T-cell (primary cell): ENCODE measurements at places on chromosomes 5 and 9.

DNA sequence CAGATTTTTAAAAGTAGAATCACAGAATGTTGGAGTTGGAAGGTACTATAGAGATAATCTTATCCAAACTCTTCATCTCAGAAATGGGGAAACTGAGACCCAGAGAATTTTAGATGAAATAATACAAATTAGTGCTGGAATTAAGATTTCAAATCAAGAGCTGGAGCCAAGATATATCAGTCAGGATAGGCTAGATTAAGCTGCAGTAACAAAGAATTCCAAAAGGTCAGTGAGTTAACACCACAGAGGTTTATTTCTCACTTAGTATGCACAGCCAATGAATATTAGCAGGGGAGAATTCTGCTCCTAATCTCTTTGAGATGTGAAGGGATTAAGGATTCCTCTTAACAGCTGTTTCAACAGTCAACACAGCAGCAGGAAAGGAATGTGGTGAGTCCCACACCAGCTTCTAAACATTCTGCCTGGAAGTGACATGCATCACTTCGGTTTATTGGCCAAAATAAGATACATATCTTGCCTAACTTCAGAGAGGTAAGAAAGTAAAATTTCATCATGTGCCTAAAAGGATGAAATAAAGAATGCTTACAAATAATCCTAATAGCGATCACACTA is 136.8 kb downstream of the FRMD3 start:
- DNase-seq = no peak

- DNase-seq = no peak
These were observed 69.9 kb downstream of the LRSAM1 start for GRCh38 chr9:127520941-127521918.

DNA sequence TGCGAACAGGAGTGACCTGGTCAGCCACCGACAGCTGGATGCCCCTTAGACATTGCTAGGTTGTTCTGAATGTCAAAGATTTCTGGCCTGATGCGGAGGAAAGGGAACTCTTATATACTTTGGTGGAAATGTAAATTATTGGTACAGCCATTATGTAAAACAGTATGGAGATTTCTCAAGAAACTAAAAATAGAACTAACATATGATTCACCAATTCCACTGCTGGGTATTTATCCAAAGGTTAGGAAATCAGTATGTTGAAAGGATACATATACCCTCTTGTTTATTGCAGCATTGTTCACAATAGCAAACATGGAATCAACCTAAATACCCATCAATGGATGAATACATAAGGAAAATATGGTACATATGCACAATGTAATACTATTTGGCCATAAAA is 31.8 kb downstream of the DMRT3 start:
- no peak for DNase-seq

DNA sequence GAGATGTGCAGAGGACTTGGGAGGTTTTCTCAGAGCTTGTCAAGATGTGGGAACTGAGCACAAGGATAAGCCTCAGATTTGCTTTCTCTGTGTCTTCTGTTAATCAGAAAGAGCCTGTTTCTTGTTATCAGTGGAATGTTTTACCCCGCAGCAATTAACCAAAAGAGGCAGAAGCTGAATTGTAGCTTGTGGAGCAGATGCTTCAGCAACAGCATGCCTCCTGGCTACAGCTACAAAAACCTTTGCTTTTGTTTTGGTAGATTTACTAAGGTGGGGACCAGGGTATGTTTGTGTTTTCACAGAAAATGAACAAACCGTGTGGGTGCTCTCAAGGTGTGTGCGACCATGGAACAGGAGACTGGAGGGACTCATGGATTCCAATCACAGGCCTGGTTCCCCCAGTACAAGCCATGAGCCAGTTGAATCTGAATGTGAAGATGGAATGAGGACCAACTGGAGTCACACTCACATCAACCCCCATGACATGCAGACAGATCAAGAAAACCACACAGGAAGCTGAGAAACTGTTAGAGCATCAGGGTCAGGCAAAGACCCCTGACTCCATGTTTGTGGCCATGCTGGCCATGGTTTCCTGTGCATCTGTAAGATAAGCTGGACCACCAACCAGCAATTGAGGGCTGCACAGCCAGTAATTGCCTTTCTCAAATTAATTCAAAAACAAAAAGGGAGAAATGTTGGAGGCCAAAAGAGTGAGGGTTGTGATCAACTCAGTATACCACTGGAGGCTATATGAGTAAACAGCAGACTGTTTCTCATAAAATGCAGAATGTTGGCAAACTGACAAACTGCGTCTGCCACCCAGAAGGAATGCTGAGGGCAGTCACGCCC is 6.9 kb downstream of the UGT3A2 start:
- no peak for DNase-seq

GRCh38 chr5:149779124-149779465 is 49.0 kb downstream of the PPARGC1B start:
- DNase-seq = no peak

DNA sequence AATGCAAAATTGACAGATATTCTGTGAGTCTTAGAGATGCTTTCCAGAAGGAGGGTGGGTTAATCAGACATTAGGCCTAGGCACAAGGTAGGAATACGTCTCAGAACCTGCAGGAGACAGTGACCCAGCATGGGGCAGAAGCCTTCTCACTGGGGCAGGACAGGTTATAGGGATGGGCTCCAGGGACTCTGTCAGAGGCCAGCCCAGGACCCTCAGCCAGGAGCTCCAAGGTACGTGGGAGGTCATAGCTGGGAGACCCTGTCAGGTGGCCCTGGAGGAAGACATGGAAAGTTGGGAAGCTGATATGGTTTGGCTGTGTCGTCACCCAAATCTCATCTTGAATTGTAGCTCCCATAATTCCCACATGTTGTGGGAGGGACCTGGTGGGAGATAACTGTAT is 450.4 kb downstream of the GADD45G start:
- no peak for DNase-seq

GRCh38 chr5:6873359-6873758 is 160.1 kb downstream of the TENT4A start:
- DNase-seq = no peak

DNA sequence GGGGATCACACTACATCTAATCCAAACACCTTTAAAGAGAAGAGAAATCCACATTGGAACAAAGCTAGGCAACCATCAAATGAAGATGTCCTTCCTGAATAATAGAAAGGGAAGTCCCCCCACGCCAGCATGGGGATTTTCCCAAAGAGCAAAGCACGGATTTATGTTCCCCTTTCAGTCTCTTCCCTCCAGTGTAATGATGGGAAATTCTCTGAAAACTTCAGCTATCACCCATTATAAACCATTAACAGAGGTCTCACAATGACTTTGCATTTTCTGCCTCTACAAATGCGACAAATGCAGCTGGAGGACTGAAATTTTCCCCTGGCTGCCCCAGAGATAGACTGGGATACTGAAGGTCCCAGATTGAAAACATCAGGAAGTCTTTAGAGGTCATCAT is 368.7 kb downstream of the EFNA5 start:
- DNase-seq = no peak

DNA sequence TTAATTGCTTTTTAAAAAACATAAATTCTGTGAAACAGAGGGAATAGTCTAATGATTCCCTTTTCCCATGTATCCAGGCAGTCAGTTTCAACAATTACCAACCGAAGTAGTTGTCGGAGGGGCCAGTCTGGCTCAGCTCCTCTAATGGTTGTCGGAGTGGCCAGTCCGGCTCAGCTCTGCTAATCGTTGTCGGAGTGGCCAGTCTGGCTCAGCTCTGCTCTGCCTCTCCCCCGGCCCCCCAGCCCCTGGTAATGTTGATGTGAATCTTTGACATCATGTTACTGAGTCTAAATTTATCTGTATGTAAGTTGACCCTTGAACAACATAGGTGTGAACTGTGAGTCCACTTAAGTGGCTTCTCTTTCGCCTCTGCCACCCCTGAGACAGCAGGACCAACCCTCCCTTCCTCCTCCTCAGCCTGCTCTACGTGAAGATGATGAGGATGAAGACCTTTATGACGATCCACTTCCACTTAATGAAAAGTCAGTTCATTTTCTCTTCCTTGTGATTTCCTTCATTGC is 9.4 kb downstream of the NDUFS6 start:
- no peak for DNase-seq

- DNase-seq = no peak
These were observed 131.5 kb downstream of the ERCC6L2 start for GRCh38 chr9:96006961-96007360.

GRCh38 chr9:105059252-105059651 is 131.3 kb upstream of the ABCA1 start:
- no peak for DNase-seq

GRCh38 chr9:16484744-16485143 is 385.7 kb downstream of the BNC2 start:
- no peak for DNase-seq

DNA sequence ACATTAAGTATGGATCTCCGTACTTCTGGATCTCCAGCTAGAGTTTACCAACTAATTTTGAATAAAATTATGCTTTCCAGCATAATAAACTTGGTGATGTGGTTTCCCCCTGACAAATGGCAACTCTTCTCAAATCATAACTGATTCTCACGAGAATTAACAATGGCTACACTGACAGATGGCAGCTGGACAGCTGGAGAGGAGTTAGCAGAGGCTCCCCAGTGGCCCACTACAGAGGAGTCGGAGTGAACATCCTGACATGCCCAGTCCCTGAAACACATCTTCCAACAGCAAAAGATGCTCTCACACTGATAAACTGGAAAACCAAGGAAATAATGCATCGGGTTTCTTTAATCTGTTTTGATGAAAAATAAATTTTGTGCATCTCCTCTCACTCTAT is 239.6 kb downstream of the MAN2A1 start:
- no peak for DNase-seq

DNA sequence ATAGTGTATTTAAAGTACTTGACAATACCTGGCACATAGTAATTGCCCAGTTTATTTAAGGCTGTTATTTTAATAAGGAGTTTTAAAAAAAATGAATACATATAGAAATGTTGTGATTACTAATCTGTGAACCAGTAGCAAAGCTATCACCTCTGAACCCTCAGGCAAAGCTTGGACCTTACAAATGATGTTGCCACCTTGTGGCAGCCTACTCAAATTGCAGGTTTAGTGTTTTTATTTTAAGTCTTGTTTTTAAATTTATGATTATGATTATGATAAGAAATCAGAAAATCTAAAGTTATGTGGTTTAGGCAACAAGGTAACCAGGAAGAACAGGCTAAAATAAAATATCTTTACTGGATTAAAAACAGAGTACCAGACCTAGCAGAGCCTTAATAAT is 35.8 kb downstream of the PPARGC1B start:
- DNase-seq = no peak

GRCh38 chr9:124448019-124448418 is 2.2 kb upstream of the ADGRD2 start:
- DNase-seq = no peak

- no peak for DNase-seq
These were observed 21.0 kb upstream of the SUSD3 start for GRCh38 chr9:93037476-93037971.

GRCh38 chr5:159186319-159186718 is 23.0 kb downstream of the RNF145 start:
- DNase-seq = no peak

DNA sequence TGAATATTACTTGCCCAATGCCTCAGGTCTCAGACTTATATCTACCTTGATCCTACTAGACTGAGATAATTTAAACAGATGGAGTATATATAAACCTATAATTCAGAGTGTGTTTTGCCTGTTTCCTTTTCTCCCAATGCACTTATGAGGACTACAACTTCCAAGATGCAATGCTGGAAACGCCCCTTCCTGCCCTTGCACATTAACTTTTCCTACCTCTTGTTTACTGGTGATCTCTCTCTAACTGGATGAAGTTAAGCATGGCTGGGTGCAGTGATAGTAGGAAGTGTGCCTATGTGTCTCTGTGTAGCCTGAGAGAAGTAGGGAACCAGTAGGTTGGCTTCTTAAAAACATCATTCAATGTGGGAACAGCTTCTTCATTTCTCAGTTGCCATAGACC is 115.2 kb downstream of the SVEP1 start:
- no peak for DNase-seq

- no peak for DNase-seq
These were observed 509.3 kb downstream of the KDM4C start for GRCh38 chr9:7266911-7267595.

- DNase-seq = no peak
These were observed 471.1 kb upstream of the WWC1 start for GRCh38 chr5:167820101-167820990.

DNA sequence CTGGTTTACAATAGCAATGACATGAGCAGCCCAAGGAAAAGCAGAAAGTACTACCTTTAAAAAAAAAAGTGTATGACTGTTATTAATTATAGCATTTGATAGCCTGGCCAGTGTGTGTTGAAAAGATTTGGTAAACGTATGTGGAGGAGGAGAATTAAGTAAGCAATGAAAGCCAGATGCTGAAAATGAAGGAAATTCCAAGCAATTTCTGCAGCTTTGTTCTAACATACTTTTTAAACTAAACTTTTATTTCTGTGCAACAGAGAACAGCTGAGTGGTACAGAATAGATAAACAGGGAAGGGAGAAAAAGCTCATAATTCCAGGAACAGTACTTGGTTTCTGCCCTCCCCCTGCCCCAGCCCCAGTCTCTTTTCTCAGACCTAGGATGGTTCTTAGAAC is 252.6 kb downstream of the ADAMTSL1 start:
- DNase-seq = no peak

DNA sequence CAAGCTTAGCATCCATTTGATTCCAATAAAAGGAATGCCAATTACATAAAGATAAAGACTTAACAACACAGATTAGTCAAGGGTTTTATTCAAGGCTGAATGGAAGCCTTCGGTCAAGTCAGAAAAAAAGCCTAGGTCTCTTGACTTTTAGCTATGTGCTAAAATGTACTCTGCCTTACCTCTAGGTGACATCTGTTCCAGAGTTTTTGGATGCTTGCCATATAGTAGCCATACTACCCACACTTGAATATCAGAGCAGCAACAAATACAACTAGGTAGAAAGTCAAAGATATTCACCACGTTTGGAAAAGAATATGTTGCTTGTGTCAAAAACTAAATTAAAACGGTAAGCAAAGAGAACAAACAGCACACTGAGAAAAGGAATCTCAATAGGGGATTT is 484.7 kb downstream of the ELAVL2 start:
- no peak for DNase-seq

DNA sequence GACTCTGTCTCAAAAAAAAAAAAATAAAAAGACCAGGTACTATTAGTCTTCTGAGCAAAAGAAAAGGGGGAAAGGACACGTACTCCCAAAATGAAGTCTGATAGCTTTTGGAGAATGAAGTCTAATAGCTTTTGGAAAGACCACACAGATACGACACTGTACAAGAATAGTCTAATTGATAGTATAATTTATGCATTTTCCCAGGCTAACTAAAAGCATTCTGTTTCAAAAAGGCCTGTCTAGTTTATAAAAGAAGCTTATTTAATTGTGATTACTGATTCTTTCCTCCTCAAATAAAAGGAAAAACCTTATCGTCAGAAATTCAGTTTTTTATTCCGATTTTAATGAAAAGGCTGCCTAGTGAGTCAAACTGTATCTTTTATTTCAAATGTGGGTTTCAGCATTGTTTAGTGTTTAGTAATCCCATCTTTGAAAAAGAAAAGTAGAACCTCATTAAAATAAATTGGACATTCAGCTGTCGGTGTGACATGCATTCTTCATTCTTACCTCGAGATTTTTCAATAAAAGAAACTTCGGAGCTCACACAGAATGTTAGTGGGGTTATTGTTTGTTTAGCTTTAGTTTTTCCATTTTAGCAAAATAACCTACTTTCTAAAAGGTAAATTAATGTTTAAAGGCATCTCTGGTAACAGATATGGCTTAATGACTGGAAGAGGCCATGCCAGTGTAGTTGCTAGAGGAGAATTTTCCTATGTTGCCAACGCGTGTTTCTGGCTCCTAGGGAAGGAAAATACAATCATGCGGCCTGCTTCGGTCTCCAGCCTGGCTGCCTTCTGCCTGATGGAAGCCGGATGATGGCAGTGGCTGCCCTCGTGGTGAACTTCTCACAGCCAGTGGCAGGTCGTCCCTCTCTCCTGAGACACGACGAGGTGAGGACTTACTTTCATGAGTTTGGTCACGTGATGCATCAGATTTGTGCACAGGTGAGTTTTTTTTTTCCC is 70.0 kb downstream of the NLN start:
- no peak for DNase-seq
